Cerebellar cortex (tissue), 1 donor: ENCODE measurements at places on chromosomes 7 and 10.

GRCh38 chr7:98126311-98127142, 19.9 kb downstream of the LMTK2 start:
- DNase-seq: no peak

GRCh38 chr7:47764746-47765145, 182.8 kb upstream of the TNS3 start:
- no peak for DNase-seq

- DNase-seq: no peak
These were observed 10.9 kb upstream of the FIS1 start for GRCh38 chr7:101255796-101256195.

DNA sequence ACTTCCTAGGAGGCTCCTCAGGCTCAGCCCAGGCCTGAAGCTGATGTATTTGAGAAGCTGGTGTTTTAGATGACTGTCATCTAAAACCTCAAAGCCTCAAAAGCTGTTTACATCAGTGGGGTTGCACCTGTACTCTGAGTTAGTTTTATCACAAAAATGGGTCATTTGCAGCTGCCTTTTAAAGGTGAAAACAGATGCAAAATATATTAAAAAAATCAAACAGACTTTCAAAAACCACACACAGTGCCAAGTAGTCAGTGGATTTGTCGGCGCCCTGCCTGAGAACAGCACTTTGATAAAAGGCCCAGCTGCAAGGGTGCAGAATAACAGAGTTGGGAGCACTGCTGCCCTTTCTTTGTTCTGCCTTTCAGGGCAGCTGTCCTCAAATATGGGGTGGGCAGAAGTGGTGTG, 103.0 kb downstream of the VOPP1 start:
- DNase-seq: no peak
